NCI-H1930 (cell line): ENCODE measurements at places on chromosomes 12 and 14.
A peak's percentile ranks its signal among the peaks of the same experiment; 100 is the strongest.

GRCh38 chr14:69572030-69572840 is 2.4 kb downstream of the CCDC177 start:
- DNase-seq, result no peak

- DNase-seq, result no peak
These were observed 87.2 kb downstream of the CEP83 start for GRCh38 chr12:94372461-94372860.

- no peak for DNase-seq
These were observed 38.1 kb upstream of the CAPRIN2 start for GRCh38 chr12:30792648-30793499.

- DNase-seq, result no peak
These were observed 745 bp upstream of the PPP1R36 start for GRCh38 chr14:64549016-64549415.

- DNase-seq, result no peak
These were observed at the start of gene RARG for GRCh38 chr12:53231921-53232645. TSS of gene RARG (minus strand) at chr12:53232209. CDS start at chr12:53227545, 4,664 bp downstream.

- no peak for DNase-seq
These were observed 108.6 kb downstream of the VRK1 start for GRCh38 chr14:96905825-96906224.

GRCh38 chr12:113103756-113104450 is 31.7 kb downstream of the RASAL1 start:
- DNase-seq, result peak; percentile 61

GRCh38 chr14:39432619-39433451 is 602 bp upstream of the FBXO33 start:
- DNase-seq, result peak; percentile 87

DNA sequence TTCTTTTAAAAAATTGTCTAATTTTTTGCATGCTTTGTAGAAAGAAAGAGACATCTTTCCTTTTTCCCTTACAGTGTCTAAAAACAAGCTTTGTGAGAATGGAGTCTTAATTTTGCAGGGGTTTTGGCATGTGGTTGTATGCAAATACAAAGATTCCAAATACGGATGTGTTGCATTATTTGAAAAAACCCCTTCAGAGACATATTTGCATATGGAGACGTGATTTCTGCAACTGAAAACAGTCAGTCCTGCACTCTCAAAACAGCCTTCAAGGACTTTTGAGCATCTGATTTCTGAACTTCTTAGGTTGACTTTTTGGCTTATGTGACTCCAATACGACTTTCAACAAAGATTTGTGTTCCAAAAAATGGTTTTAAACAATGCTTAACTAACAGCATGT is 7.8 kb downstream of the IRAK3 start:
- DNase-seq, result no peak

GRCh38 chr14:93034671-93034994 is 81.1 kb downstream of the ITPK1 start:
- no peak for DNase-seq

DNA sequence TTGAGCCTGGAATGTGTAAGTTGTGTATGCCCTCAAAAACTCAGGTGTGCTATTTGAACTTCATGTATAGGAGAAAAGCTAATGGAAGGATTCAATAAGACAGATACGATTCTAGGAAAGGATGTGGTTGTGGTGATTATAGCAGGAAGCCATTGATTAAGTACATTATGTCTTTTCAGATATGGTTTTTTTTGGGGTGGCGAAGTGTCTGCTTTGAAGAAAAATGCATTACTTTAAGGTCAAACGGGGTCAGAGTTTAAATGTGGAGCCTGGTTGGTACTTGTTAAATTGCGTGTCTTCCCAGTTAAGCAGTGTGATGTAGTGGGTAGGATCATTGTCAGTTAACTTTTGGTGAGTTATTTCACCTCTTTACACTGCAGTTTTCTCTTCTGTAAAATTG is 13.0 kb upstream of the NUP107 start:
- no peak for DNase-seq

- DNase-seq, result no peak
These were observed 33.1 kb upstream of the FBXO34 start for GRCh38 chr14:55238019-55238680.

- peak; percentile 49 for DNase-seq
These were observed 118.3 kb upstream of the SLC38A4 start for GRCh38 chr12:46944088-46944487.

GRCh38 chr12:182381-182892 is 31.5 kb downstream of the SLC6A12 start:
- no peak for DNase-seq

- DNase-seq, result no peak
These were observed 174.7 kb downstream of the ESR2 start for GRCh38 chr14:64119500-64119899.

- DNase-seq, result peak; percentile 21
These were observed 32.6 kb upstream of the PLEKHG3 start for GRCh38 chr14:64671591-64671990.

- no peak for DNase-seq
These were observed 76.7 kb upstream of the SLC38A2 start for GRCh38 chr12:46449316-46449715.

DNA sequence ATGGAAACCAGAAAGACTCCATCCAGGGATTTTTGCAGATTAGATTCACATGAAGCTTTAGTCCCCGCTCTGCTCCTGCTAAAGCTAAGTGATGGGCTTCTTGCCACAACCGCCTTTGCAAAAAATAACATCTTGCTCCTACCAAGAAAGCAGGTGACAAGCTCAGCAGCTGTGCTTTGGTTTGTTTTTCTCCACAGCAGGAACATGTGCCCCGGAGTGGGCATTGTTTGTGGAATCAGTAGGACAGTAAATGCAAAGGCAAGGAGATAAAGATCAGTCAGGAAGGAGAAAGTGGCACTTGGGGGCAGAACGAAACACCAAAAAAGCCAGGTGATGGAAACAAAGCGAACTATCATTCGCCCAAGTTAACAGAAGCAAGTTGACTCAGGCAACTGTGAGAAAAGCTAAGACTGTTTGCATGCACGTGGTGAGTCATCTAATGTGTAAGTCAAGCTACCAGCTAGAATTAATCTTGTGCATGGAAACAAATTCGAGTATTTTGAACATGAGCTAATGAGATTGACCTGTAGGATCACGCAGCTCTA is 165.5 kb upstream of the PLXNC1 start:
- no peak for DNase-seq

DNA sequence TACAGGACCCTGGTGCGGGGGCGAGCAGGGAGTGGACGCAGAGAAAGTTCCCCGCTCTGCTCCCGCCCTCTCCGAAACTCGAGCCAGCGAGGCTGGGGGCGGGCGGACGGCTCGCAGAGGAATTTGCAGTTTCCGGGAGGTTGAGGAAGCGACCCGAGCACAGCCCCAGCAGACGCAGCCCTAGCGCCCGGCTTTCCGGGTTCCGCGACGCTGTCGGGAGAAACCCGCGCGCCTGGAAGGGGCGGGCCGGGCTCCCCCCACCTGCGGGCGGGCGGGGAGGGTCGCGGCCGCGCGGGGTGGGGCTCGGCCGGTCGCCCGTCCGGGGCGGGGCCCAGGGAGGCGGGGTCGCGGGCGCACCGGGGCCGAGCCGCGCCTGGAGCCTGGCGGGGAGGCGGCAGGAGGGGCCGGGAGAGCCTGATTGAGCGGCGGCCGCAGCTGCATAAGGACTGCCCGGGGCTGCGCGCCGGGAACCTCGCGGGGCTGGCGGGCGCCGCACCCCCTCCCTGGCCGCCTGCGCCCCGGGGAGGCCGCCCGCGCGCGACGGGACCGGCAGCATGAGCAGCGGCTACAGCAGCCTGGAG is at the start of gene RASSF3:
Gene RASSF3 (plus strand): TSS at position 417 of the 581 bp plus-strand sequence. CDS start 138 bp downstream, at position 555.
- no peak for DNase-seq

DNA sequence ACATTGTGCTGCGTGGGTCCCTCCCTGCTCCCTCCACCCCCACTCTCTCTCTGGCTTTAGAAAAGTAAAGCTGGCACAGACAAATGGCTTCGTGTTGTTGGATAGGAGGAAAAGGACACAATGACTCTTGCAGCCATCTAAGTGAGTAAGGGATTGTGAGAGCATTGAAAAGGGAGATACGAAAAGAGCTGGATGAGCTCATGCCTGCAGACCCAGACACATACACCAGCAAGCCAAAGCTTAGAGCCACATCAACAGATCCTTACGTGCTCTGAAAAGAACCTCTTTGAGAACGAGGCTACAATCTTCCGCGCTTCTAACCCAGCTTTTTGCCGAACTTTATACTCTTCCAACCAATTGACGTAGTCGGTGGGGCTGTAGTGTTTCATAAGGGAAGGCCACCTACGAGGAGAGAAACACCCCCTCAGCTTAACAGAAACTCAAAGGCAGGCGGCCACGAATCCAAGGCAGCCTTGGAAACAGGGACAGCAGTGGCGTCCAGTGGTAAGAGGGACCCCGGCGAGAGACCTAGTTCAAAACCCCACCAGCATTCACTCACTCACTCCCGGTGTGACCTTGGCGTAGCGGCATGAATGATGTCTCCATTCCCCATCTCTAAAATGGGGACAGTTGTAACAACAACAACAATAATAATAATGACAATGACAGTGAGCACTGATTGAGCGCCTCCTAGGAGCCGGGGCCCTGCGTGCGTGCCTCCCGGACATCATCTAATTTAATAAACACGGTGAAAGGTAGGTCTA is 1.1 kb downstream of the FBXO21 start:
- no peak for DNase-seq

- DNase-seq, result no peak
These were observed 62.7 kb upstream of the TSPAN11 start for GRCh38 chr12:30863839-30864238.

- no peak for DNase-seq
These were observed 211.9 kb downstream of the MED13L start for GRCh38 chr12:116065606-116066005.

- no peak for DNase-seq
These were observed 244.1 kb downstream of the FBXL14 start for GRCh38 chr12:1350055-1350933.

- DNase-seq, result no peak
These were observed 51.2 kb upstream of the OXA1L start for GRCh38 chr14:22715186-22715812.

DNA sequence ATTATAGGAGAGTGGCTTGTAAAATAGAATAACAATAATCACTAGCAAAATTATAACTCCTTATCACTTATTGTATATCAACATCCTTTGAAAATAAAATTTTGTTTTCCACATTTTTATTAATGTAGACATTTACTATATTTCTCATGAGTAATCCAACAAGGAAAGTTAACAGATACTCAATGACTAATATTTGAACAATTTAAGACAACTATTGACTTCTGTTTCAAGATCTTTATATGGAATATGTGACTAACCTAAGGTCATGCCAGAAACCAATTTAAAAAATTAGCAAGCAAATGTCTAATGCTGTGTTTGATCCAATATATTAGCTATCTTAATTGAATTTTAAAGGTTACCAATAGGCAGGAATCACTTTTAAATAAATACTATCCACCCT is 638.5 kb upstream of the FLRT2 start:
- no peak for DNase-seq

- no peak for DNase-seq
These were observed 193.0 kb upstream of the BTG1 start for GRCh38 chr12:92338671-92339070.

DNA sequence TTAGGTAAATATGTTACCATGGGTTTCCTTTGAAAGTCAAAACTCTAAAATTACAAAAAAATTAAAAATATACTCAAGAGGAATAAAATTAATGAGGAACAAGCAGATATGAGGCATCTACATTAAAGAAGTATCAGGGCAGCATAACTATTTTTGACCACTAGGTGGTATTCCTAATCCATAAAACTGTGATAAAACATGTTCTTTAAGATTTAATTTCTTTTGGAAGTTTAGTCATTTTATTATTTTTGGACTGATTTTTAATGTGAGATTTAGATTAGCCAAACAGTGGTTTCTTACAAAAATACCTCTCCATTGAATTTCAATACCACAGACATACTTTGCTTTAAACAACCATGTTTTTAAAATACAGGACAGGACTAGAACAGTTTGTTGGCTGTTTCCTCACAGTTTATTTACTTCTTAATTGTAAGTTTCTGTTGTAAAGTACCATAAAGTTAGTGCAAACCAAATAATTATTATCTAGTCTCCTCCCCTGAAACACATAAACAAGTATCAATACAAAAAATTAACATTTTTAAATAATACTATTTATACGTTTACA is 49.8 kb downstream of the NTS start:
- DNase-seq, result peak; percentile 3

- no peak for DNase-seq
These were observed 122.0 kb upstream of the CCND2 start for GRCh38 chr12:4151362-4152121.

DNA sequence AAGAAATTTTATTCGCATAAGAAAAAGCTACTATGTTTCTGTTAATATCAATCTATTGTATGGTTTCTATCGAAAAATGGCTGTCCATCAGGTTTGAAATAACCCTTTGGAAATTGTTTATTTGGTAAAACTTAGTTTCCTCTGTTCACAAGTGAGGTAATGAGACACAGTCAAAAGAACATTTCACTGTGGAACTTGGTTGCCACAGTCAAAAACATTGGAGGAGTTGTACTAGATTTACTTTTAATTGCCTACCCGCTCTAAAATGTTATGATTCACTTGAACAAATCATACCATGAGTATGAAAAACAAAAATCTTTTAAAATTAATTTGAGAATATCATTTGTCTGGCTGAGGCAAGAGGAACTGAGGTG is 46.5 kb downstream of the ITPR2 start:
- DNase-seq, result no peak

DNA sequence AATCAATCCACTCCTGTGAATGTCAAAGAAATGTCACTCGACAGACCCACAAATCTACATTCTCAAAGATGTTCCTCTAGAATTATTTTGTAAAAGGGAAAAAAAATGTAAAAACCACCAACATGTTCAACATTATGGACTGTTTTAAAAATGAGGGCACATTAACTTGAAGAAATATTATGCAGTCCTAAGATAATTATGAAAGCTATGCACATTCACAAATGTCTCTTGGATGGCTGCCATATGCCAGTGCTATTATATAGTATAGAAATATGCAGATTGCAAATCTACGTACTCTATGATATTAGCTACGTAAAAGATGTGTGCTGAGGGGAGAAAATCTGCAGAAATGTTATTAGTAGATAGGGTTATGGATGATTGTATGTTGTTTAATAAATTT is 334.2 kb downstream of the BMP4 start:
- DNase-seq, result no peak

GRCh38 chr12:5941907-5942306 is 3.2 kb downstream of the ANO2 start:
- no peak for DNase-seq

GRCh38 chr14:54186821-54187763 is 209.7 kb upstream of the CDKN3 start:
- DNase-seq, result no peak

- DNase-seq, result no peak
These were observed 35.8 kb downstream of the ATP2A2 start for GRCh38 chr12:110316861-110317260.

GRCh38 chr14:72553161-72553560 is 340.7 kb downstream of the DPF3 start:
- no peak for DNase-seq
